Peyer's patch (tissue), 4 donors: ENCODE measurements at places on chromosomes 11 and 22.
A peak's percentile ranks its signal among the peaks of the same experiment; 100 is the strongest.

- no peak for DNase-seq
Measured at GRCh38 chr11:104944076-104944475, 24.3 kb downstream of the CASP4 start.

- peak; percentile 9 for DNase-seq
Measured at GRCh38 chr22:44578516-44579230, 80.6 kb upstream of the RTL6 start.

DNA sequence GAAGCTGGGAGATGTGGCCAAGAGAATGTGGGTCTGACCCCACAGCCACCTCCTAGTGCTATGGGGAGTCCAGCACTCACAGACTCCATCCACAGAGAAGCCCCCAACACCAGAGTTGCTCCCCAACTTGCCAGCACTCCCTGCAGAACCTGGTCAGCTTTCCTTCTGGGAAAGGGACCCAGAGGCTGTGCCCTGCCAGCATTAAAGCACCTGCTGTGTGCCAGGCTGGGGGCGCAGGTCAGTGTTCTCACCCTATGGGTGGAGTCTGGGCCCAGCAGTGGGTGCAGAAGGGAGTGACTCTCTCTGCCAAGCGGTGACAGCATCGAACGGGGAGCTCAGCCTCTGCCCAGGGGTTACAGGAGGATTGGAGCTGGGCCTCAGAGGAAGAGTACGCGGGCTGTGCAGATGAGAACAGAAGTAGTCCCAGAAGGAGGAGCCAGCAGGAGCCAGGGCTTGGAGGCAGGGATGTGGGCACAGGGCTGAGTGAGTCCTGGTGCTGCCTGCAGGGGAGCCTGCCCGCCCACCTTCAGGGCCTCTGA lies 114.4 kb downstream of the MPPED1 start:
- DNase-seq, result no peak

DNA sequence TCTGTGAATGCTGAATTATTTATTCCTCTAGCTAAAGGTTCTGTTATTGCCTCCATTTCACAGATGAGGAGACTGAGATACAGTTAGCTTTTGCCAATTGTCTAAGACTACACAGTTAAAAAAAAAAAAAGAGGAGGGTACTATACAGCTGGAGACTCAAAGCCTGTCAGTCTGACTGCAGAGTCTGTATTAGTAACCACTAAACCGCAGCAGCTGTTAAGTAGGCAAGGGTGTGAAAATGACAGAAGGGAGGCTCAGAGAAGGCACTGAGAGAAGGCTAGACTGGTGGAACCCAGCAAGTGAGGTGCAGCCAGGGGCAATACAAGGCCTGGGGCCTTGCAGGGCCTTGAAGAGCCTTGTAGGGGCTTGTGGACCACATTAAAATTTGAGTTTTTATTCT lies 181.2 kb downstream of the CSNK2A3 start:
- no peak for DNase-seq

DNA sequence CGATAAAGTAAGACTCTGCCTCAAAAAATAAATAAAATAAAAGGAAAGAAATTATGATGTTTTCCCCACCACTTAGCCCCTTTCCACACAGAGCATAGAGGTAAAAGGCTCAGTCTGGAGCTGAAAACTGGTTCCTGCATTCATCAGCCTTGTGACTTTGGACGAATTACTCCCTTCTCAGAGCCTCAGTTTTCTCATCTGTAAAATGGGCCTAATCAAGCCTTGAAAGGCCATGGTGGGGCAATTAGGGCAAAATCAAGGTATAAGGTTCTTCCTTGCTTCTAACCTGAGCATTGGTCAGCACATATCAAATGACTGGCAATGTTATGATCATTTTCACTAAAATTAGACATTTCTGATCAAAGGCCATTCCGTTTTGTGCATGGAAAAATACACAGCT lies 417.7 kb downstream of the MN1 start:
- no peak for DNase-seq

DNA sequence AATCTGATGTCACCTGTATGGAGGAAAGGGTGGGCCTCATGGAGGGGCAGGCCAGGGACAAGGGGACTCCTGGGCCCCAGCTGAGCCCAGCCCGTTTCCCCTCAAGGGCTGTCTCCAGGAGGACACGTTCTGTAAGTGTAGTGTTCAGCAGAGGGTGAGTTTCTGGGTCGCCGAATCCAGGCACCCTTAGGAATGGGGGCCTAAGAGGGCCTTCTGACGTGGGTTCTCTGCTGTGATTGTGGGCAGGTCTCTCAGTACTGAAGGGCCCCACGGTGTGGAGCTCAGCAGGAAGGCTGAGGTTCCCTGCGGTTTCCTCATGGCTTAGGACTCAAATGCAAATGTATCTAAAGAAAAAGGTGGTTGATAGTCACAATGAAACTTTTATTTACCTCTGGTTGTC lies 6.5 kb downstream of the PTDSS2 start:
- peak; percentile 76 for DNase-seq

DNA sequence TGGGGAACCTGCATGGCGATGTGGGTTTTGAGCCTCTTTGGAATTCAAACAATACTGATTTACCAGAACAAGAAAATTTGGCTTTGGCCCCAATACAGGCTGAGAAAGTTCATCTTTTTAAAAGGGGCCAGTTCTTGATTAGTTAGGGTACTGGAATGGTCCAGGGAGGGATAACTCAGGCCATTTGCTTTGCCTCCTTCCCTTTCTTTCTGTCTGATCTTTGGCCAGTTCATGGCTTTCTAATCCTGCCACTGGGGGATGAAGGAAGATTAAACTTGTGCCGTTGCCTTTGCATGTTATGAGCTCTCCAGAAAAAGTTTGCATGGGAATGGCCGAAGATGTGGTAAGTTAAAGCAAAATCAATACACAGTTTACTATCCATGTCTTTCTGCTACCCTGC lies 78.4 kb downstream of the ADAMTS15 start:
- no peak for DNase-seq

GRCh38 chr11:3903207-3903896 lies 47.9 kb downstream of the STIM1 start:
- no peak for DNase-seq

GRCh38 chr11:91067666-91068065 lies 844.8 kb upstream of the CHORDC1 start:
- no peak for DNase-seq

GRCh38 chr11:75380716-75381420 lies 18.4 kb upstream of the RPS3 start:
- no peak for DNase-seq

GRCh38 chr11:67534070-67534679 lies 10.9 kb upstream of the CABP2 start:
- DNase-seq, result no peak

DNA sequence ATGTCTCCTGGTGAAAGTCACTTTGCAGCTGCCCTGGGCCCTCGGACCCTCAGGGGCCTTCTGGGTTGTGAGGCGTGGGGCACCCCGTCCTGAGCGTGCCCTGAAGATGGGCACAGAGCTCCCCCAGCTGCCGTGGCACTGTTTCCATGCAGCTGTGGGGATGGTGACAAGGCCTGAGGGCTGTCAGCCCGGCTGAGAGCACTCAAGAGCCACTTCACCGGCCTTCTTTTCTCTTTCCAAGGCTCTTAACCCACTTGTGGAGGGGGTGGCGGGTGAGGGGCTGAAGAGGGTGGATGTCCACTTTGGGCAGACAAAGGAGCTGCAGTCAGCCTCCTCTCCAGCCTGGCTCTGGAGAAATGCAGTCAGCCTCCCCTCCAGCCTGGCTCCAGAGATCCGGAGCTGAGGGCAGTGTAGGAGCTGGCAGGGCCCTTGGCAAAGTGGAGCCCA lies 239.5 kb downstream of the ST3GAL4 start:
- DNase-seq, result no peak

DNA sequence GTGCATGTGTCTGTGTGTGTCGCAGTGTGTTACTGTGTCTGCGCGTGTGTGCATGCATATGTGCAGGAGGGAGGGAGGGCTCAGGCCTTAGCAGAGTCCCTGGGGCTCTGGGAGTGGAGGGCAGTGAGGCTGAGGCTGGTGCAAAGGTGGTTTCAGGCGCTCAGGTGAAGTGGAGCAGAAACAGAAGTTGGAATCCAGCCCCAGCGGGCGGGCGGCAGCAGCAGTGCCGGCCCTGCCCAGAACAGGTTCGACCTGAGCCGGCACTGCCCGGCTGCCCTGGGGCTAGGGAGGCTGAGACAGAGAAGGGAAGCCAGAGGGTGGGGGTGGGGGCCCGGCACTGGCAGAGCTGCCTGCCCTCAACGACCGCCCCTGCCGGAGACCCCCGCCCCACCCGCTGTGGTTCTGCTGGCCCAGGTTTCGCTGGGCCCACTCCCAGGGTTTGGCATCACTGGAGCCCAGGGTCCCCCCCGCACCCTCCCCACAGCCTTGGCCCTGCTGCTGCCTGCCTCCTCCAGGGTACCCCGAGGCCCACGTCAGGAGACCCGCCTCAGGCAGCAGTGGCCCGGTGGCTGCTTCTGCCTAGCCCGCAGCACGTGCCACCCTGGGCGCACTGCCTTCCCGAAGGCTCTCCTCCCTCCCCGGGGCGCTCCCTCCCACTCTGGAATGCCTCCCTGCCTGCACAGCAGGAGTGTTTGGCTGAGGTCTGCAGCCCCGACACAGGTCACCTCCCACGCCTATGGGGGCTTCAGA lies 13.3 kb downstream of the ASCL2 start:
- DNase-seq, result peak; percentile 43

DNA sequence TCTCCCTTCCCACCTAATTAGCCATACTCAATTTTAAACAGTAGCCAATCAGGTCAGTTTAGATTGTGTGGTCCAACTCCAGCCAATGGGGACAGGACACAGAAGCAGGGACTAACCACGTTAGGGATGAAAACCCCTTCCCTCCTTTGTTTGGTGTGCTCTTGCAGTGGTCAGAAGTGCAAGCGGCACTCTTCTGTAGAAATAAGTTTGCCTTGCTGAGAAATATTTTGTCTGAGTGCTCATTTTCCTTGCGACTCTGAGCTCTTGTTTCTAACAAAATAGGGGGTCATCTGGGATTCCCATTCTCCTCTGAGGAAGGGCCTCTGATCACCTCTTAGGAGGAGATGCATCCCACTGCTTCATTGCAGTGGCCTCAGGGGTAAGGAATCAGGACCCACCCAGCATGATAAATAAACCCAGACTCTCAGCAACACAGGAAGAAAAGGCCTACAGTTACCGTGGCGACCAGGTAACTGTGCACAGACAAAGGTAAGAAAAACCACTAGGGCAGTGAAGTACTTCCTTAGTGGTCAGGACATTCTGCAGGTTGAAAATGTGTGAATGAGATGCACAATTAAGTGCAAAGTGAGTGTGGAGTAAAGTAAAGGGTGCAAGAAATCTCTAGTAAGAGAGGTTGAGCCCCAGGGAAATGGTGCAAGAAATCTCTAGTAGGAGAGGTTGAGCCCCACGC lies 55.4 kb downstream of the ZNF280B start:
- DNase-seq, result no peak

GRCh38 chr11:17314904-17315426 lies 36.6 kb upstream of the NCR3LG1 start:
- DNase-seq, result no peak

DNA sequence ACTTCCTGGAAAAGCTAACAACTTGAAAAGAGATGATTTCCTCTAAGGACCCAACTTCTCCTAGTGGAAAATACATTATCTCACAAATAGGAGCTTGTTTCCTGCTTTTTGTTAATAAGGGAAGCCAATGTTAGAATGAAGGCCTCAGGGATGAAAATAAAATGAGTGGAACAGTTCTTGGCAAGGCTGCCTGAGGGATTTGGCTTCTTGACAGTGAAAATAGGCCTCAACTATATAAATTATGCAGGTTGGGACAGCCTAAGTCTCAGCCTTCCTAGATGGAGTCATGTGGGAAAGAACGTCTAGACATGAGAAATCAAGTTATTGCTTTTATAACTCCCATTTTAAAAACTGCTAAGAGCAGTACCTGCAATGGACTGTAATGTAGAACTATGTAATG lies 92.8 kb upstream of the FIBIN start:
- DNase-seq, result no peak

- DNase-seq, result no peak
Measured at GRCh38 chr11:107605061-107606006, 14.4 kb downstream of the ELMOD1 start.

- no peak for DNase-seq
Measured at GRCh38 chr11:64265176-64266160, 14.1 kb downstream of the PLCB3 start.

DNA sequence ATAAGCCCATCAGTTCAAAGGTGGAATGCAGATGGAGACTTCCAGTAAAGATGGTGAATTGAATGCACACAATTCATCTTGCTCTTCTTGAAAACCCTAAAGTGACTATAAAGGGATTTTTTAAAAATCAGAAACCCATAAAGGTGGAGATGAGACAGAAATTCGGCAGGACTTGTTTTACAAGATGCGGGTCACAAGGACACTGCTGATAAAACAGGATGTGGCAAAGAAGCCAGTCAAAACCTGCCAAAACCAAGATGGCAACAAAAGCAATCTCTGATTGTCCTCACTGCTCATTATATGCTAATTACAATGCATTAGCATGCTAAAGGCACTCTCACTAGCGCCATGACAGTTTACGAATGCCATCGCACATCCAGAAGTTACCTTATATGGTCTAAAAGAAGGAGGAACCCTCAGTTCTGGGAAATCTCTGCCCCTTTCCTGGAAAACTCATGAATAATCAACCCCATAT lies 137.1 kb downstream of the NECTIN1 start:
- no peak for DNase-seq

DNA sequence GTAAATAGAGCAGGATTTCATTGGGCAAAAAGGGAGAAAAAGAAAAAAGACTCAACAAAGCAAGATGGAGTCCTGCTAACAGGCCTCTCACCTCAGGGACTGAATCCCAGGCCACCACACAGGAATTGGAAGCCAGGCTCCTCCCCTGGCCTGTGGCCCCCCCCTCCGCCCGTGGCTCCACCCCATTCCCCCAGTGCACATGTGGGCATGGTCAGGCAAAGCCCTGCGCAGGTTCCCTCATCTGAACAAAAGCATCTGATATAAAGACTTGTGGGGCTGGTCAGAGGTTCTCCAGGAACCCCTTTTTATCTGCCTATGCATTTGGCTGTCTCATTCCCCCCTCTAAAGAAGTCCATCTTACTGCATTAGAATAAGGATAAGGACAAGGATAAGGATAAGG lies 46.0 kb upstream of the PAK1 start:
- no peak for DNase-seq

- DNase-seq, result no peak
Measured at GRCh38 chr11:104984808-104985207, 16.4 kb upstream of the CASP4 start.

DNA sequence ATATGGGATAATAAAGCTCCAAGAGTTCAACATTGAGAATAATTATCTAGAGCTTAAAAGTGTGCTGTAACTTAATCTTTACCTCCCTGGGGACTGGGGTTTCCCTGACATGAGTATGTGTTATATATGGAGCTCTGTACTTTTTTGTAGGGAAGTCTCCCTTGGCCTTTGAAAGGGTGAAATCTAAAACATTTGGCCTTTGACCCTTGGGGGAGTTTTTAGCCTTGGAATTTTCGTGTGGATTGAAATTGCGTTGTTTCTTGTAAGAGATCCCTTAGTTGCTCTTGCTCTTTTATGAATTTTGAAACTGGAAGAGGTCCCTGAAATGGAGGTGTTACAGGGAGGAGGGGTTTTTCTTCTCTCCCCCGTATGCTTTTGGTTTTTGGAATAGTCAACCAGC lies 450.0 kb downstream of the NELL1 start:
- no peak for DNase-seq

DNA sequence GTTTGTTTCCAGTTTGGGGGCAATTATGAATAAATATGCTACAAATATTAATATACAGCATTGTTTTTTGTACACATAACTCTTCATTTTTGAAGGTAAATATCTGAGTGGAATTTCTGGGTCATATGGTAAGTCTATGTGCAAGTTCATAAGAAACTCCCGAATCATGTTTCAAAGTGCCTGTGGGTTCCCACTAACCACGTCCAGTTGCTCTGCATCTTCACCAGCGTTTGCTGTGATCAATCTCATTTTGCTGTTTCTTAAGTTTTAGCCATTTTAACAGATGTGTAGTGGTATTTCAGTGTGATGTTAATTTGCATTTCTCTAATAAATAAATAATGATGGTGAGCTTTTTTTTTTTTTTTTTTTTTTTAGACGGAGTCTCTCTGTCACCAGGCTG lies 14.2 kb upstream of the CSRP3 start:
- DNase-seq, result no peak
